ENCODE measurements at places on chromosomes 16 and 17.
A peak's percentile ranks its signal among the peaks of the same experiment; 100 is the strongest.

- DNase-seq, result no peak
Measured at GRCh38 chr17:1402262-1402586, 2.2 kb upstream of the YWHAE start.

GRCh38 chr17:61458421-61459141 is 6.4 kb downstream of the TBX4 start:
- no peak for DNase-seq

GRCh38 chr17:18176176-18176575 is 7.5 kb upstream of the ALKBH5 start:
- DNase-seq, result no peak

DNA sequence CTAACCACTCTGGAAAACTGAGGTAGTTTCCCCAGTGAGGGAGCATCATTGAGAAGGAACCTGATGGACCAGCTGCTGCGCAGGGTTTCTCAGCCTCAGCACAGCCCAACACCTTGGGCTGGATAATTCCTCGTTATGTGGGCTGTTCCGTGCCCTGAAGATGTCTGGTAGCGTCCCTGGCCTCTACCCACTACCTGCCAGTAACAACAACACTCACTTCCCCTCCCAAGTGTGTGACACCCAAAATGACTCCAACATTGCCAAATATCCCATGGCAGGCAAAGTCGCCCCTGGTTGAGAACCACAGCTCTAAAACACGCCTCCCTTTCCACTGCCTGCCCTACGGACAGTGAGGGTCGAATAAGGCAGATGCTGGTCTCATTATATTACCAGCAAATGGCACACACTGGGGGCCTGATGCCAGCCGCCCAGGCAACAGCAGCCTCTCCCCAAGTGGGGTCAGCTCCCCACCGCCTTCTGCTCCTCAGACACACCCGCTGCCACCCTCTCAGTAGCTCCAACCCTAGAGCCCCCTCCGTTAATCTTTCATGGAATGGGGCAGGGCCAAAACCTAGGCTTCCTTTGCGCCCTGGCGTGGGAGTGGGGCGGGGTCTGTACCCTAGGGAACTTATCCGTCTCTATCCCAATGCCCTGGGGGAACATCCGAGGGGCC is 1.0 kb downstream of the RHBDF2 start:
- DNase-seq, result no peak

- DNase-seq, result peak; percentile 66
Measured at GRCh38 chr17:77887464-77888241, 70.8 kb upstream of the TNRC6C start.

- DNase-seq, result no peak
Measured at GRCh38 chr17:60766778-60767190, 89.1 kb downstream of the BCAS3 start.

- peak; percentile 81 for DNase-seq
Measured at GRCh38 chr17:50363217-50364060, 9.5 kb downstream of the MRPL27 start.

GRCh38 chr17:69761011-69761410 is 314.0 kb upstream of the KCNJ16 start:
- peak; percentile 26 for DNase-seq

DNA sequence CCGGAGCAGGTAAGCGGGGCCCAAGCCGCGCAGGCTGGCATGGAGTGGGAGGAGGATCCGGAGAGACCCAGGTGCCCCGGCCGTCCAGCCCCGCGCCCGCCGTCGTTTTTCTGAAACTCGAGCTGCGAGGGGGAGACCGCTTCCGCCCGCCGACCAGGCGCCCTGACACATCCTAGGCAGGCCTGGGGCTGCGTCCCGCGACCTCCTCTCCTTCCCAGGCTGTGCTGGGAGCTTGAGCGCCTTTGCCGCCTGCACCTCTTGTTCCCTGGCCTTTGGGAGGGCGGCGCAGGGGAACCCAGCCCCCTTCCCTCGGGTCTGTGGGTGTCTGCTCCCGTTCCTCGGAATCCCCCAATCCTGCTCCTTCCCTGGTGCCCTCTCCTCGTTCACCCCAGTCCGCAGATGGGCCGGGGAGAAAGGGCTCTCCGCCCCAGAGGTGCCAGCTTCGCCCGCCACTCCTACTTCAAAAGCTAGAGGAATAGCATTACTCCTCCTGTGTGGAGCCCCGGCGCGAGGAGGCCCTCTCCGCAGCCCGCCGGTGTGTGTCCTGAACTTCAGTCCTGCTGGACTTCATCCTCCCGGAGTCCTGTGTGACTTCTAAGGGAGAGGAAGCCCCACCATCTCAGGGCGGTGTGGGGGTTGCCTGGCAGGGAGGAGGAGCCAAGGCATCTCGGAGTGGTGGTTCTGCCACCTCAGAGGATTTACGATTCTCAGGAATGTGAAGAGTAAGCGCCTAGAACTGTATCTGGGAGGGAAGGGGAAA is 1.0 kb downstream of the NHERF1 start:
- no peak for DNase-seq

DNA sequence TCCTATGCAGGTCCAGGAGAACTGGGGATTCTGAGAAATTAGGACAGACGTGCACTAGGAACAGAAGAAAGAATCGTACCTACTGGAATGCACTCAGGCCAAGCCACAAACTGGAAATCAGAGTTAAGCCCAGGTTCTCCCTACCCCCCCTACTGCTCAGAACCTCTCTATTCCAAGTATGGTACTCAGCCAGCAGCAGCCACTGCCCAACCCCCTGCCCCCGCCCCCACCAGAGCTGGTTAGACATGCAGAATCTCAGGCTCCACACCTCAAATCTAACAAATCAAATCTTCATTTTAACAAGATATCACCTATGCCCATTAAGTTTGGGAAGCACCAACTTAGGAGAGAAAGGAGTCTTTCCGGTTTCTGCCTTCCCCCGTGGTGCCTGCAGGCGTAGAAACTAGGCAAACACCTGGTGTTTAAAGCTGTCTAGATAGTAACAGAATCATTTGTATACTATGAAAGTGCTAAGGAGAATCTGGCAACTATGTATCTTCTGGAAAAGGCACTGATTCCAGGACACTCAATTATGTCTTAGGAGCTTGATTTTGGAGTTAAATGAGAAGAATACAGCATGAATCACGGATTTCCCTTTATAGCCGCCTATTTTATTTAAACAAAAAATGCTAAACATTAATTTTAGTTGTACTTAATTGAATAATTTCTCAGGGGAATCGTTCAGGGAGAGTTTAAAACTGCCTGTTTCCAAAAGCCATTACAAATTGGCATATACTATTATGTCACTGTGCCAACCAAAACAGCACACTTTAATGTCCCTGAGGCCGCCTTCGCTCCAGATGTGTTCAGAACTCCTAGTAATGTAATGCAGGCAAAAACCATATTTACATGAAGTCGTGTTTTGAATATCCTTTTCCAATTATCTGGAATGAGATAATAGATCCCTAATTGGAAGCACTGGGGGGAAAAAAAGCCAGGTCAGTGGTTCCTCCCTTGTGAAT is 166.5 kb downstream of the STX8 start:
- DNase-seq, result no peak

GRCh38 chr16:53482123-53482522 is 20.9 kb downstream of the AKTIP start:
- DNase-seq, result peak; percentile 31

DNA sequence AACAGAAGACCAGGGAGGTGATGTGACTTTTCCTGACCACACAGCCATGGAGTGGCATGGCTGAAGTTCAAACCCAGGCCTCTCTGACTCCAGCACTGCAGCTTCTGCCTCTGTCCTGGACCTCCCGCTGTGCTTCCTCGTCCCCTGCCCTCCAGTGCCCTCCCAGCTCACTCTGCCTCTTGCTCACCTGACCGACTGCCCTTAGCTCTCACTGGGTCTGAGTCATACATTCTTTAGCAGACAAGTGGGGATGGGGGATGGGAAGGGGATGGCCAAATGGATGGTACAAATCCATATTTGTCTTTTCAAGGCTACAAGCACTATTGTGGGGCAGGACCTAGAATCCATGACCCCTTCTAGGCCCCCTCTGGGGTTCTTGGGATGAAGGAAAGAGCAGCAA is 33.0 kb downstream of the PITPNM3 start:
- peak; percentile 68 for DNase-seq

GRCh38 chr17:28285965-28286364 is 33.0 kb upstream of the TMEM97 start:
- no peak for DNase-seq

- no peak for DNase-seq
Measured at GRCh38 chr17:80470603-80471002, 5.8 kb downstream of the NPTX1 start.

GRCh38 chr17:68290268-68290954 is 516 bp downstream of the SLC16A6 start:
- peak; percentile 21 for DNase-seq
